Activated gamma-delta T cell (primary cell): ENCODE measurements at places on chromosomes 5 and 9.

GRCh38 chr5:95730730-95731570, at the start of gene RHOBTB3:
Gene RHOBTB3, plus strand, starts transcription at chr5:95731336. Its CDS starts 347 bp downstream, at chr5:95731683.
- DNase-seq = peak; percentile 26

- DNase-seq = no peak
Measured at GRCh38 chr9:106800701-106801270, 62.2 kb upstream of the ZNF462 start.

DNA sequence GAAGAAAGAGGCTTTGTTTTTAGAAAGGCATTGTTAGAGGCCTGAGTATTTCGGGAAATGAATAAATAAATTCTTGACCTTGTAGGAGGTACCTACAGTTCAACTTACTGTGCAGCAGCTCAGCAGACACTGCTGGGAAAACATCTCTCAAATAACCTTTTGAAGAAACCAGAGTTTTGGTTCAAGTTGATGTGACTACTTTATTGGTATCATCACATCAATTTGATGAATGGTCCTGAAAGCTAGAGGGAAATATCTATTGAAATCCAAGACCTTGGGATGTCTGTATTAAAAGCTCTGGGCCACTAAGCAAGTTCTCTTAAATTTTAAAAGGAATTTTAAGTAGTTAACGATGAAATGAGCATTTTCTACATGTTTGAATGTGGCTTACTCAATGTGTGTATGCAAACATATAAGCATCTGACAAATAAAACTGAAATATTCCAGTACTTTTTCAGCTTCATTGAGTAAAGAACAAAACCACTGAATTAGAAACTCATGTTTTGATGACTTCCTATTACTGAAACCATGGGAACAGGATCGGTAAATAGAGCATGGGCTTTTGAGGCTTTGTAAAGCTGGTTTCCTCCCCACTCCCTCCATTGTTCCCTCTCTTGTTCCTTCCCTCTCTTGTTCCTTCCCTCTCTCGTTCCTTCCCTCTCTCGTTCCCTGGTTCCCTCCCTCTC, 36.7 kb downstream of the SLC27A6 start:
- DNase-seq = no peak

DNA sequence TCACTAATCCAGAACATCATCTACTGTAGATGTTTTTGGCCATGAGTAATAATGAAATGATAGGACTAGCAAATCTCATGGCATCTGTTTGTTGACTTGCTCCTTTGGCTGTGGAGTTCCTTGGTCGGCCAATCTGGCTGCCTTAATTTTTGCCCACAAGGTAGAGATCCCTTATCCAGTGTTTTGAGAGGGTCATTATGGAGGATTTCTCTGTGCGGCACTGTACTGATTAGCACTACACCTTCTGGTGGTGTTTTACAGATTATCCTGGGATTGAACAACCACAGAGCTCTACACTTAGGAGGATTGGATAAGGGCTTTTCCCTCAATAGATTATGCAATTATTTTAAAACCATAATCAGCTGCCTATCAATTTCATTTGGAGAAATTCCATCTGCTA, 3.2 kb upstream of the ENHO start:
- DNase-seq = no peak

DNA sequence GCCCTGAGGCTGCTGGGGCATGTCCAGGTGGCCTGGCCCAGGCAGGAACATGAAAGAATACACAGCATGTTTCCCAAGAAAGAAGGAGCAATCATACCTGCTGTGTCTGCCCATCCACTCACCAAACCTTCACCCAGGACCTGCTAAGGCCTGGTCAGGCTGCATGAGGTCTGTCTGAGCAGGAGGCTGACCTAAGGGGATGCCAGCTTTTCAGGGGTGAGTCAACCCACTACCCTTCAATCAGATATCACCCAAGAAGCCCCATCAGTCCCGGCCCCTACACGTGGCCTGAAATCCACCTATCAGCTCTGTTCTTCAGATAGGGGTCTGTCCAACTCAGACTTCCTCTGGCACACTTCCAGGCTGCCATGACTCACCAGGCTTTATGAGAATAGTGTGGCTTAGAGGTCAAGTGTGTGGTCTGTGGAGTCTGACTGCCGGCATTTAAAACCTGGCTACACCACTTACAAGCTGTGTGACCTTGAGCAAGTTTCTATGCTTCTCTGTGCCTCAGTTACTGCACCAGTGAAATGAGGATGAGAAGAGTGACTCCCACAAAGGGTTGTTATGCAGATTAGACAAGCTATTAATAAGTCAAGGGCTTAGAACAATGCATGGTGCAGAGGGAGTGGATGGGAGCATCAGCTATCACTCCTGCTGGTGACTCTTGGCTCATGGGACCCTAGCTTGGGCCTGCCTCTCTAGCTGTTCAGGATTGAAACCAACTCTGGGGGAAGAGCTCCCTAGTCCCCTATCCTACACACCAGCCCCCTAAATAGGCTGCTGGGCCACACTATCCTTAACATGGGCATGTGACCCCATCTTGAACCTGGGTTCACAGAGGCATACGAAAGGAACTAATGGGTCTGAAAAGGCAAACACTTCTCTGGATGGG, 130.3 kb downstream of the PAX5 start:
- DNase-seq = no peak

DNA sequence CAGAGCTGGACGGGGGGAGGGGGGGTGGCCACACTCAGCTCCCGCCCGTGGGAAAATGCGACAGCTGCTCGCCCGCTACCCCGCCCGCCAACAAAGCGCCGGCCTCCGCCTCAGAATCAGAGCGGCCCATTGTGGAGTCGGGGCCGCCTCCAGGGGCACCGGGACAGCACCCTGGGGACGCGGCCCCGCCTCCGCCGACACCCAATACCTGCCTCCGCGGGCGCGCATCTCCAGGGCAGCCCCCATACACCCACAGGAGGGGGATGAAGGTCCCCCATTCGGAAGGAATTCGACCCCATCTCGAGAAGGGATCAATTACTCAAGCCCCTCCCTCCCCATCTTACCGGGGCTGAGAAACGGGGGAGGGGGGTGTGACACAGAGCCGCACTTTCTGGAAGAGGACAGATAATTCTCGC, 1.3 kb downstream of the NOTCH1 start:
- DNase-seq = peak; percentile 32

- no peak for DNase-seq
Measured at GRCh38 chr5:144281784-144282183, 111.1 kb downstream of the KCTD16 start.

- no peak for DNase-seq
Measured at GRCh38 chr9:114893221-114894010, 37.0 kb downstream of the TNFSF8 start.

DNA sequence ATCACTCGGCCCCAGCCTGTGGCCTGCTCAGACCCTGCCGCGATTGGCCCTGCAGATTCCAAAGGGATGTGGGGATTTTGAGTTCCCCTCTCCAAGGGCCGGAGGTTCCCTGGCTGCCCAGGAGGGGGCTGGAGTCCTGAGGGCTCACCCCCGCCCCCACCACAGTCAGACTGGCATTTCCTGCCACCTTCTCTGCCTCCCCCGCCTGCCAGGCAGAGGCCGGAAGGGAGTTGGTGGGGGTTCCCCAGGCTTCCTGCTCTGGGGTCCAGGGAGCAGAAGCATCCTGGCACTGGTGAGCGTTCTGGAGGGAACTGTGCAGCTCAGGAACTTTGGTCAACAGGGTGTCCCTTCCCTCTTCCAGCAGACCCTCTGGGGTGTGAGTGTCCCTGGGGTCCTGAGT, 70.6 kb downstream of the RXRA start:
- DNase-seq = no peak
